Activated naive CD8-positive, alpha-beta T cell treated with anti-CD3 and anti-CD28 coated beads for 36 hours (primary cell): ENCODE measurements at places on chromosomes 1 and 21.

DNA sequence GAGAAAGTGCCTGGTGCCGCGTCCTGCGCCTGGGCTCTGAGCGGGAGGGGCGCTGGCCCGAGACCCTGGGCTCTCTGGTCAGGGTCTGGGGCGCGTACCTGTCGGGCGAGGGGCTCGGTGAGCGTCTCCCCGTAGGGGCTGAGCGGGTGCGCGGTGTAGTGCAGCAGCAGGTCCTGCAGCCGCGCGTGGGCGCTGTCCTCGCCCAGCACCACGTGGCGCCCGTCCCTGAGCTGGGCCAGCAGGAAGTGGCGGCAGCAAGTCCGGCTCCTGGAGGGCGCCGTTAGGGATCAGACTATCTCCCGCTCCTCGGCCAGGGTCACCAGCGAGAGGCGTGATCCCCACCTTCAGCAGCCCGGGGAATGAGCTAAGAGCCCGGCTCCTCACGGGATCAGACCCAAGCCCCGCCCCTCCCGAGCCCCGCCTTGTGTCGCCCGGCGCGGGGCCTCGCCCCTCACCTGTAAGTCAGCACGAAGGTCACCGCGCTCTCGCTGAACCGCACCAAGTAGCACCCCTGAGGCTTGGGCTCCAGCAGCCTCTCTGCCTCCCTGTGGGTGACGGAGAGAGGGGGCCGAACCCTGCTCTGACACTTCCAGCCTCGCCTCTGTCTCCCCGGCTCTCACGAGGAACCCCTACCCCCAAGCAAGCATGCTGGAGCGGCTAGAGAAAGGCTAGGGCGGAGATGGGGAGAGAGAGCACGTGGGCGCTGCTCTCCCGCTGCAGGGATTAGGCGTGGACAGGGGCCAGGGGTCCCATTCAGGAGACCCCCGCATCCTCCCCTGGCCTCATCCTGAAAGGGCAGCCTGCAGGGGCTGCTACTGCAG, 2.7 kb downstream of the SH2D2A start:
- DNase-seq, result peak; percentile 80

DNA sequence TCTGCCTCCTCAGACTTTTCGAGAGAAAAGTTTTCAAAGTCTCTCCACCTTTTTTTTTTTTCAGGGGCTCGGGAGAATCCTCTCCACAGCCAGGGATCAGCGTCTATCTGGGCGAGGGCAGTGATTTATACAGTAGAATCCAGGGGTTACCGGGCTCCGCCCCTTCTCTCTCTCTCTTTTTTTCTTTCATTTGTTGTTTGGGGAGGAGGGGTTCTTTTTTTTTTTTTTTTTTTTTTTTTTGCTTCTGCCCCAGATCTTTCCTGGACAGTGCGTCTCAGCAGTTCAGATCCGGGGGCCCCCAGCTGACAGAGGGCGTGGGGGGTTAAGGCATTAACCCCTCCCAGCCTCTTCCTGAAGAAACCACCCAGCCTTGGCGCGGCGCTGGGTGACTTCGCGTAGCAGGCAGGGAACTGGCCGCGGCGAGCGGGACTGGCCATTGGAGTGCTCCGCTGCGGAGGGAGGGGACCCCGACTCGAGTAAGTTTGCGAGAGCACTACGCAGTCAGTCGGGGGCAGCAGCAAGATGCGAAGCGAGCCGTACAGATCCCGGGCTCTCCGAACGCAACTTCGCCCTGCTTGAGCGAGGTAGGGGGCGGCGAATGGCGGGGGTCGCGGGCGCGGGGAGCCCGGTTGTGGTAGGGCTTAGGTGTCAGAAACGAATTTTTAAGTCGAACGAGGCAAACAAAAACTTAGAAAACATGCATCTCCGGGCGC, at the start of gene S1PR1:
S1PR1 (plus strand) TSS at position 504 of the 713 bp plus-strand sequence. CDS start 1,966 bp downstream, outside the sequence.
- DNase-seq, result peak; percentile 75

DNA sequence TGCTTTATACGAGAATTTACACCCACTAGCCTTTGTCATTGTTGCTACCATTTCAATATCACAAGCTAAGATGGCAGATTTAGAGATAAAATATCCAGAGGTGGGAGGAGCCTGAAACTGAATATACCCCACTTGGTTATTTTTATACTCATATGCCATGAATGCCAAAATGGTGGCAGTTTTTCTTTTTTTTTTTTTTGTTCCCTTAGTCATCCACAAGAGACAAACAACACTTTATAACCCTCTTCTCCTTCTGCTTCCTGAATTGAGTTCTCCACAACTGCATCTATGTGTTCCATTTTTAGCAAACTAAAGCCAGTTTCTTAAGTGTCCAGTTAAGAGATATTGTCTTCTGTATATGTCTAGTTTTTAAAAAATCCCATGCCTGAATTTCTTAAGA, 558.4 kb downstream of the LMO4 start:
- DNase-seq, result no peak

- no peak for DNase-seq
These were observed 22.8 kb upstream of the LYPLAL1 start for GRCh38 chr1:219150913-219151312.

- DNase-seq, result no peak
These were observed 25.6 kb downstream of the FCRL2 start for GRCh38 chr1:157751283-157751682.

DNA sequence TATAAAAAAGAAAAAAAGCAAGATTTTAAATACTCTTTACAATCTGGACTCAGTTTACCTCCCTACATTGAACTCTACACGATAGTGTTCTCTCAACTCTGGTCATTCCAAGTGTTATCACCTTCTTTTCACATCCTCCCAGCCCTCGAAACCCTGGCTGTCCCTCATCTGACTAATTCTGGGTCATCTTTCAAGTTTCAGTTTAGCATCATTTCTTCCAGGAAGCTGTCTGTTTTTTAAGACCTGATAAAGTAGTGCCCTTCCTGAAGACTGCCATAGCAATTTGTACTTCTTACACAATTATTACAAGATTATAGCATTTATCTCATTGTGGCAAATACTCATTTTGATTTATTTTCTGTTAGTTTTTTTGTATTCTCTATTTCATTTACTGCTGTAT, 1.2 kb downstream of the ALG14 start:
- DNase-seq, result no peak

DNA sequence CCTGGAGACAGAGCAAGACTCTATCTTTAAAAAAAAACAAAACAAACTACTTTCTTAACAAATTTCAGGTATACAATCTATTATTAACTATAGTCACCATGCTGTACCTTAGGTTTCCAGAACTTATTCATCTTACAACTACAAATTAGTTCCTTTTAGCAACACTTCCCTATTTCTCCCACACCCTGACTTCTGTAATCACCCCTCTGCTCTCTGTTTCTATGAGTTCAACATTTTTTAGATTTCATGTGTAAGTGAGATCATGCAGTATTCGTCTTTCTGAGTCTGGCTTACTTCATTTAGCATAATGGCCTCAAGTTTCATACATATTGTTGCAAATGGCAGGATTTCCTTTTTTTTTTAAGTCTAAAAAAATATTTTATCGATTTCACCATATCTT, 77.9 kb upstream of the LPGAT1 start:
- no peak for DNase-seq

DNA sequence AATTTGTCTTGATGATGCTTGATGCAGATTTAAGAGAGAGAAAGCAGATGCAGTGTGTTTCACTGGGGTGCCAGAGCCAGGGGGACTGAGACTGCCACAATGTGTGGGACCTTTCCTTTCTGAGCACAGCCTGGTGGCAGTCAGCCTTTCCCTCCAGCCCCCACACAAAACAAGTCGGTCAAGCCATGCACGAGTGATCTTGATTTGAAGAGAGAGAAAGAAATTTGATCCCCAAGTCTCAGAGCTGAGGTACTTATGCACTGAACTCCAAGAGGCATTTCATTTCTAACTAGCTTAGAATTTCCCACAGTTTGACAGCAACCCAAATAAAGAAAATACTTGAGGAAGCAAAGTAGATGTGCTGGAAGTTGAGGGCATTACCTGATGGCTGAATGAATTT, 193.8 kb downstream of the ST6GALNAC3 start:
- no peak for DNase-seq

DNA sequence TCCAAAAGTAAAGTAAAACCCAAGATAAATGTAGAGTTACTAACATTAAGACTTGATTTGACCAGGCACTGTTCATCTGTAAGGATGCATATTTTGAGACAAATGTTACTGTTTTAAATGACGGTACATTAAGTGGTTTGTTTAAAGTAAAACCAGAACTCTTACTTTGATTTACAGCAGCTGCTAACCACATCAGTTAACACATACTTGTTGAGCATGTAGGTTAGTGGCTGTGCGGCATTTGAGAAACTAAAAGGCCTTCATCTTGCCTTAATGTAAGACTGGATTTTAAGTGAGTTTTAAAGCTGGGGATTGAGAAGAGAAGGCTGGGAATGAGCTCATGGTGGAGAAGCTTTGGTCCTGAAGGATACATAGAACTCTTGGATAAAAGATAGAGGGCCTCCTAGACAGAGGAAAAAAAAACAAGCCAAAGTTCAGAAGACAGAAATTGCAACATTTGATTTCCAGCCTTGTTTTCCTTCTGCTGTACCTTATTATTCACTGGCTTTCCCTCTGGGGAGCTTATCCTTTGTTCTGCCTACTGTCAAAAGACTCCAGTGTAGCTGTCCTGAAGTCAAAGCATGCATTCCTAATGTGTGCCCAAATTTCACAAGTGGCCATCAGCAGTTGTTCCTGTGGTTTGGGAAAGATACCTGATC, 66.6 kb downstream of the MTR start:
- no peak for DNase-seq

DNA sequence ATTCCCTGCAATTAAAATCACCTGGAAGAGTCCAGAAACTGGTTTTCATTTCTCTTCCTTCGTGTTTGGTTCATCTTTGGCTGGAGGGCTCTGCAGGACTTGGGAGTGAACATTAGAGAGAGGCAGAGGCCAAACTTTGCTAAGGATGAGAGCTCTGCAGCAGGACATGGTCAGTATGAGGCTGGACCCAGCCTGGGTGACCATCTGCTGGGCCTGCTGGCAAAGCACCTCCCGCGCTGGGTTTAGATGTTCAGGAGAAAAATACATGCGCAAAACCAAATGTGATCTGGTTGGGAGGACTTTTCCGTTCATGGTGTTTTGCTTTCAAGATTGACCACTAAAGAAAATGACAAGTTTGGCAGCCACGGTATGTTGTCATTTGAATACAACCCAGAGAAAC, 15.9 kb downstream of the KAZN start:
- no peak for DNase-seq

- no peak for DNase-seq
These were observed 38.9 kb downstream of the DR1 start for GRCh38 chr1:93384656-93385055.

DNA sequence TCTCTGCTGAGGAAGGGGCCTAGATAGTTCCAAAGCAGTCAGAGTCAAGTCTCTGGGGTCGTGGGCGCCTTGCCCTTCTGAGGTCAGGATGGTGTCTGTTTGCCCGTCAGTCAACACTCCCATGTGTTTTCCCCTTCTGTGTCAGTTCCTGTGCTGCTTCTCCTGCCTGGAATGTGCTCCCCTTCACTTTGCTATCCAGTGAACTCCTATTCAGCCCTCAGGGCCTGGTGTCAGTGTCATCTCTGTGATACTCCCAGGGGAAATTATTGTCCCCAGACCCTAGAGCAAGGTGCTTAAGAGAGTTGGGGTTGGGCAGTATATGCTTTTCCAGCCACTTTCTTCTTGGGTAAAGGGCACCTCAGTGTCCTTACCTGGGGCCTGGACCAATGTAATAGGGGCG, 45.8 kb upstream of the SYNC start:
- DNase-seq, result no peak

DNA sequence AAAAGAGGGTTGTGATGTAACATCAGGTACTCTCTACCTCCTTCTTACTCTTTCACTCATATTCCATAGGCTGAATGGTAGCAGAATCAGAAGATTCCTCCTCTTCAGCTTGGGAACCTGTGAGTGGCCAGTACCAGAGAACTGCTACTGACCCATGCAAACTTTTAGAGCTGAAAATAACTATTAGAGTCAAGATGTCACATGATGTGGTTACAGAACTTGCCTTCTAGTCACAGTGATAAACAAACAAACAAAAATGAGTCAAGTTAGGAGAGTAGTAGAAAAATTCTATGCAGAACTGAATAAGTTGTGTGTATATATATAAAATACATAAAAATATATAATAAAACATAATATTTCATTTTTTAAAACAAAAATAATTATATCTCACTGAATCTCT, 47.6 kb upstream of the RGS1 start:
- DNase-seq, result no peak

DNA sequence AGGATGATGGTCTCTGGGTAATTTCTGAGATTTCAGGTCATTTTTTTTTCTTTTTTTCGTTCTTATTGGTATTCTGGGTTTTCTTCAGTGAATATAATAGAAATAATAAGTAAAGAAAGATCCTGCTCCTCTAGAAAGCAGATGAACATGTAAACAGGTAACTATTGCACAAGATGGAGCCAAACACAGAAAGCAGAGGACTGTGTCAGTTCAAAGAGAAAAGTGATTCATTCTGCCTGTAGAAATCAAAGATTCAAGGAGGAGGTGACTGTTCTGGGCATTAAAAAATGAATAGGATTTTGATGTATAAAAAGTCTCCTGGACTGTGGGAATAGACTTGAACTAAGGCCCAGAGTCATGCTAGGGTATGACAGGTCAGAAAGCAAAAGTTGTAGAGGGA, 41.9 kb upstream of the POU2F1 start:
- no peak for DNase-seq

DNA sequence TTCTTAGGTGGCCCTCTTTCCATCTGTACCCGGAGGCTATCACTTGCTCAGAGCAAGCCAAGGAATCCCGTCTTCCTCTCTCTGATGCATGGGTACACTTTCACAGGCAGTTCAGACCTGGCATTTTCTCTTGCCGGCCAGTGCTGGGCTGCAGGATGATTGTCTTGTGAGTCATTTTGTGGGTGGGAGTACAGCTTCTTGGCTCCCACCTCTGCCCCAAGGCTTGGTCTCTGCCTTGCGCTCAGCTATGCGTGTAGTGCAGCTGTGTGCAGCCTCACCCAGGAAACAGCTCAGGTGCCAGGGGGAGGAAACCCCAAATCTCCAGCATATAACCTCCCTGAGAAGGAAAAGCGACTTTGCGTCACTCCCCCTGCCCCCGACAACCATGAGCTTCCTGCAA, 3.9 kb upstream of the AJAP1 start:
- no peak for DNase-seq

- no peak for DNase-seq
These were observed 98.9 kb downstream of the TNFSF18 start for GRCh38 chr1:172951730-172952365.

DNA sequence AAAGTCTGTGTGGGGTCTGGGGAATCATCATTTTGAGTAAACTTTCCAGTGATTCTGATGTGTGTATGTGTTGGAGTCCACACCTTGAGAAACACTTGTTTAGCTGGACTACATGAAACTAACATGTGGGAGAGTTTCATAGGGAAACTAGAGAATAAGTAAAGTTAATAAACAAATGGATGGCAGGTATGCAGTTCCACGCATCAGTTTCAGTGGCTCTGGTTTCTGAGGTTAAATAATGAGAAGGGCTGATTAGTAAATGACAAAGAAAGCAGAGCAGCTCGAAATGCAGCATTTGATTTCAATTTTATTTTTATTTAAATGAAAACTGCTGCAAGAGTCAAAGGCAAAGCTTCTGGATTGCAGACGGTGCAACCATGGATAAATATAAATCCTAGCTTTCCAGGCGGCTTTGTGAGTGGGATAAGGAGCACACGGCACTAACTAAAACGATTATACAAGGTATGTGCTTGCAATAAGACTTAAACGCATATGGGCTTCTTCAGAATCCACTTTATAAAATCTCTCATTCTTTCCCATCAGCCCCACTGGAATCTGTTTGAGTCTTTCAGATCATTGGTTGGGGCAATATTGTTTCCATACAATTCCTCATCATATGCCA, 310.7 kb downstream of the PLPP3 start:
- no peak for DNase-seq
